ENCODE measurements at places on chromosomes 5 and 9. TPM values are rescaled to one million over a fixed set of nuclear protein-coding genes. Genes with fewer than 3 reads are reported as not detected.

Gene LCP2
- 29.2 TPM for total RNA-seq

Gene AGXT2
- not detected for total RNA-seq

Gene F2R
- total RNA-seq = 0.75 TPM

Gene PCDHB6
- not detected for total RNA-seq

Gene HAVCR2
- 0.20 TPM for total RNA-seq

Gene HK3
- 6.0 TPM for total RNA-seq

Gene PHF24
- total RNA-seq = not detected

Gene SH3GLB2
- 391 TPM for total RNA-seq

Gene CAMK4
- 4.9 TPM for total RNA-seq

Gene SPATA31D4
- total RNA-seq = not detected

Gene OBP2B
- total RNA-seq = not detected

Gene PFN3
- not detected for total RNA-seq

Gene GARIN3
- total RNA-seq = not detected

Gene PCDHGB1
- total RNA-seq = 5.6 TPM

Gene PCDH1
- total RNA-seq = 151 TPM

Gene IFNK
- total RNA-seq = not detected

Gene MSX2
- total RNA-seq = not detected

Gene IRX4
- not detected for total RNA-seq

Gene KIF12
- total RNA-seq = 10.6 TPM

Gene GRIA1
- 0.48 TPM for total RNA-seq

Gene LCN12
- total RNA-seq = 2.9 TPM

Gene HRH2
- 0.20 TPM for total RNA-seq
